ENCODE measurements at places on chromosomes 4 and X. TPM values are rescaled to one million over a fixed set of nuclear protein-coding genes. Genes with fewer than 3 reads are reported as not detected.

SLC9B2 gene
- 27.5 TPM for total RNA-seq

HAND2 gene
- not detected for total RNA-seq

SLC16A2 gene
- total RNA-seq = not detected

QRFPR gene
- total RNA-seq = not detected

PAGE3 gene
- not detected for total RNA-seq
